ENCODE measurements at places on chromosomes 6 and 20.

- no peak for DNase-seq
These were observed 29.8 kb downstream of the USP45 start for GRCh38 chr6:99485395-99485773.

DNA sequence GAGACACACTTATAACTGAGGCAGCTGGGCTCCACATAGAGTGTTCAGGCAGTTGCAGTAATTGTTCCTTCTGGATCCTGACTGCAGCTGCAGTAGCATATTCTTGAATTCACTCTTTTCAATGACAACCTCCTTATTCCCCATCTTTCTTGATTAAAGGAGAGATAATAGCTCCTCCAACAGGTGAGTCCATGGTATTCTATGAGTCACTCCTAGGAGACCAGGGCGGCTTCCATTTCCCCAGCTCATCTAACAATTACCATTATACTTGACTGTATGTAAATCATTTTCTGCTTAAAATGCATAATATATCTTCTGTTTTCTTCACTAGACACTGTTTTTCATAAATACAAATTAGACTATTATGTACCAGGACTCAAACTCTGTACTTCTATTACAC, 62.4 kb downstream of the TENT5A start:
- no peak for DNase-seq

DNA sequence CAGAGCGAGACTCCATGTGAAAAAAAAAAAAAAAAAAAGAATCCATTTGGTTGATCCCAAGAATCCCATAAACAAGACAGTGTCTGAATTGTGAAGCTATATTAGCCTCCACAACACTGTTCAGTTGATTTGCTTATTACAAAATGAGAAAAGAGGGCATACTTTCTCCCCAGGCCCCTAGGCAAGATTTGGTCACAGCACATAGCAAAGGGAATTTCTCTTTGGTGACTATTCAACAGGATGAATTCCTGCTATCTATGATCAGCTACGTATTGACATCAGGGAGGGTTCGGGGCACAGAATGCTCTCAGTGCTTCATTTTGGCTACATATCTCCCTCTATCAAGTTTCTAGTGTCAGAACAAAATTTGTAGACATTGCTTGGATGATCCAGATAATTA, 20.2 kb upstream of the SLC22A3 start:
- DNase-seq, result no peak

DNA sequence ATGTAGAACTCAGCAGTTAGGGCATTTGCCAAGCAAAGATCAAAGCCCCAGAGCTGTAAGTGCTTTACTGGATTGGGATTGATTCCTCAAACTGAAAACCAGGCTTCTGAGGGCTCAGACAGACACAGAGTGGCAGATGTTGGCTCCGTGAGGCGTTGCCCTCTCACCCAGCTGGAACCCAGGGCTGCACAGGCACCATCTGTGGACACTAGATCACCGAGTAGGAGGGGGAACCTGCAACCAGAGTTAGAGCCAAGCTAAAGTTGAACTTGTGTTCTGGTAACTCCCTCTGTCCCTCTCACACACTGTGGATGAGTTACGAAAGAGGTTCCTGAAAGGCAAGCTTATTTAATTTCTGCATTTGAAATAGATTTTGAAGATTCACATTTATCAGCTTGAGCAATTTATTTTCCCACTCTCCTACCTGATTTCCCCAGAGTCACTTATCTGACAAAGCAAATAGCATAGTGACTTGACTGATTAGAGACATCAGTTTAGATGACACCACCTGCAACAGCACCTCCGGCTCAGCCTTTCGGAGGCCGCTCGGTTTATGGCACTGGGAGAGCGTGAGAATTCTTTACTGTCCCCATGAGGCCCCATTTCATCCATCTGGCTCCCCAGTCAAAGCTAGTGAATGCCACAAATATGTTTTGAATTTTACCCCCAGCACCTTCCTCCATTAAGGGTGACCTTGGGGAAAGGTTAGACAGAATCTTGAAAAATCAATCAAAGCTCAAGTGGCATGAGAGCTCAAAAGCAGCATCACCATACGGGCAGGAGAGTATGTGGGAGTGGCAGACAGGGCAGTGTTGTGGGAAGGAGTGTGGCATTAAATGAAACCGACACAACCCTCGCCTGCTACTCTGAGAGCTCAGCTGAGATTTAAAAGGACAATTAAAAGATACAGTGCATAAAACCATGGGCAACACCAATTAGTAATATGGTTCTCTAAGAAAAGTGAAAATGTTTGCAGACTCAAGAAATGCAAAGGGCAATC, 48.5 kb downstream of the RPF2 start:
- DNase-seq, result peak; percentile 23

DNA sequence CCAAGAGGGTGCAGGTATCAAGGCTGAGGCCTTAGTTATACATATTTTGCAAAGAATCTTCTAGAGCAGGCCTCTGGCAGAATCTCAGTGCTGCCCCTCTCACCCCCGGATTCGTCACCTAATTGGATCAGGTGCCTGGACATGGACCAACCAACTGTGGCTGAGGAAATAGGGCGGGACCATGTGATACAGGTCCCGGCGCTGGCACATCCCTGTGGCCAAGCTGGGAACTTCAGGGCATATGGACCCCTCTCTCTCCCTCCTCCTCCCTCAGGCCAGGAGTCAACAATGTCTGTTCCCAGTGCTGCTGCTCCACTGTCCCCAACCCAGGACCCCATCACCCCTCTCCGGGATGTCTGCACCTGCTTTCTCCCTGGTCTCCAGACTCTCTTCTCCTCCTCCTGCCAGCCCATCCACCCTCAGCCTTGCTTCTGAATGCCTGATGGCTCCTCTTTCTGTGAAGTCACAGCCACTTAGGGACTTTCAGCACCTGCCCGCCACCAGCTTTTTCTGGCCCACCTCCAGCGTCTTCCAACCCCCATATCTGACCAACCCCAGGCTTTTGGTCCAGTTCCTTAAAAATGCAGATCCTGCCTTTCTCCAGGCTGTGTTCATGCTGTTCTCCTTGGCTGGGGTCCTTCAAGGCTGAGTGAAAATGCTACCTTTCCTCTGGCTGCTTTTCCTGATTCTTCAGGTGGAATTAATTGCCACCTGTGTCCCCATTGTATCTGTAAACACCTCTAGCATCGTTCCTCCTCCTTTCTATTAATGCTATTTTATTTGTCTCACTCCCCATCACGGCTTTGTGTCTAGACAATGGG, 19.0 kb upstream of the MLN start:
- DNase-seq, result peak; percentile 19

GRCh38 chr6:32108094-32108627, 977 bp downstream of the TNXB start:
- DNase-seq, result no peak

DNA sequence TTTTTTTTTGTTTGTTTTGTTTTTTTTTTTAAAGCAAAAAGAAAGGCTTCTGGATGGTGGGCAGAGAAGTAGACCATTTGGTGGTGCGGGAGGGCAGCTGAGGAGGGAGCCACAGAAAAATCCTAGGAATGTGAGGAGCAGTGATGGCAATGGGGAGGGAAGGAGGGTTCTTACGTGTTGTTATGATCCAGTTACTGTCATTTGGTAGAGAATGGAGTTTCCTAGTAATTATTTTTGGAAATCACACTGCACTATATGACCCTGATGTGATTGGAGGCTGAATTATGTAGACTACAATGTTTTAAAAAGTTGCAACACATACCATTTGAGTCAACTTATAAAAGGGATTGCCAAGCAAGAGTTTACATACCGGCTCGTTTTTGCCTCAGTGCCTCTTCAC, 22.1 kb downstream of the ADGRF5 start:
- DNase-seq, result no peak

- DNase-seq, result no peak
These were observed 657.6 kb downstream of the PRKN start for GRCh38 chr6:162069995-162070394.

DNA sequence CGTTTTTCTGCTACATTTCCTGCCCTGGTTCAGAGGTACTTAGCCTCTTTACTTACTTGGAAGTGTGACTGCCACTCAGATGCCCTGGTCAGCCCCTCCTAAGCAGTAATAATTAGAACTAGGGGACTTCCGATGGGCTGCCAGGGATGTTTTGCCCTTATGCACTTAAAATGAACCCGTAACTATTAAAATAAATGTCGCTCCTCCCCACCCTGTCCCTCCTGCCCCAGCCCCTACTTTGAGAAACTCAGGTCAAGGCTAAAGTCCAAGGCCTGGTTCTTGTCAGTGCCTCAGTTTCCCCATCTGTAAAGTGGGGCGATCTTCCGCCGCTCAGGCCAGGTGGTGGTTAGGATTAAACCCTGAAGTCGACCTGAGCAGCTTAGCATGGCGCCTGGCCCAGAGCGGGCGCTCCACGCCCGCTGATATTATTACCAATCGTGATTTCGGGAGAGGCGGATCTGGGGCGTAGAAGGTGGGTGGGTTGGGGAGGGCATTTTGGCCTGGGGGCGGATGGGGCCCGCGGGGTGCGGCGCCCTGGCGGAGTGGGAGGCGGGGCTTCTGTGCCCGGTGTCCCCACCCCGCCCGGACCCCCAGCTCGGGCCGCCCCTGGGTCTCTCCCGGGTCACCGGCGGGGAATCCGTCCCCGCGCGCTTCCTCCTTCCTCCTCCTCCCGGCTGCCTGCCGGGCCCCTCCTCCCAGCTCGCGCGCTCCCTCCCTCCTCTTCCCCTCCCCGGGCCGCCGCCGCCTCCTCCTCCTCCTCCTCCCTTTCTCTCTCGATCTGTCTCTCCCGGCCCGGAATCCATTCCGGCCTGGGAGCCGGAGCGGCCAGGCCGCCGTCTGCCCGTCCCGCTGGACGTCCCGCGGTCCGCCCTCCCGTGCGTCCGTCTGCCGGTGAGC, at the start of gene SRC:
Gene SRC (plus strand): TSS at position 802 of the 897 bp plus-strand sequence. CDS start 38,014 bp downstream, outside the sequence.
- DNase-seq, result no peak

GRCh38 chr6:36863670-36864540, 10.7 kb downstream of the PPIL1 start:
- no peak for DNase-seq

GRCh38 chr20:31572042-31572700, 32.9 kb upstream of the ID1 start:
- no peak for DNase-seq

DNA sequence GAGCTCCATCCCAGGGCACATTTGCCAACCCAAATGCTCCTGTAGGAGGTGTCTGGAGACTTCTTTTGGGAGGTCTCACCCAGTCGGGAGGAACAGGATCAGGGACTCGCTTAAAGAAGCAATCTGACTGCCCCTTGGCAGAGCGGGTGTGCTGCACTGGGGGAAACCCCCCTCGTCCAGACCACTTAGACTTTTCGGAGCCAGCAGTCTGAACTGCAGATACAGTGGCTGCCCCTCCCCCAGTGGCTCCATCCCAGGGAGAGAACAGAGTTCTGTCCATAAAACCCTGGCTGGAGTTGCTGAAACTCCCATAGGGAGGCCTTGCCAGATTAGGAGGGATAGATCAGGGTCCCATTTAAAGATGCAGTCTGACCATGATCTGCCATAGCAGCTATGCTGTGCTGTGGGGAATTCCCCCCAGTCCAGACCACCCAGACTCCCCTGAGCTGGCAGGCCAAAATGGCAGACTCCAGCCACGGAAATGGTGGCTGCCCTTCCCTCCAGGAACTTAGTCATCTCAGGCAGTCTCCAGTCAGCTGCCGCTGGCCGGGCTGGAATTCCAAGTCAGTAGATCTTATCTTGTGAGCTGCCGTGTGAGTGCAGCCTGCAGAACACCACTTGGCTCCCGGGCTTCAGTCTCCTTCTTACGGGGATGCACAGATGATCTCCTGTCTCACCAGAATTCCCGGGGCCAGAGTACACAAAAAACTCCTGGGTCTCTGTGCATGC, 278.1 kb upstream of the SASH1 start:
- DNase-seq, result no peak

DNA sequence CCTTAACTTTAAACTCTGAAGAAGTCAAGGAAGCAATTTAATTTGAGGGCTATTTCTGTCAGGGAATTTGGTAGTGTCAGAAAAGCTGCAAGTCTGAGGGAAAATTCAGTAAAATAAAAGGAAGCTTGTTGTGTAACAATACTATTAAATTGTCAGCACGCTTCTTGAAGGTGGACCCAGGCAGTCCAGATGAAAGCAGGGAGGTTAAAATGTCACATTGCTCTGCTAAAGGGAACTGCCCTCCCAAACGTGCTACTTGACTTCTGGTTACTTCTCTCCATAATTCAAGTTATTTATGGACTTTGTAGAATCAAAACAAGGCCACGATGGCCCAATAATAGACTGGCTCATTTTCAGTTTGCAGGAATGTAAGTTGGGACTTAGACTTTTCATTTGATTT, 28.2 kb upstream of the ARMC2 start:
- DNase-seq, result no peak

GRCh38 chr6:3737149-3737830, 14.2 kb downstream of the PXDC1 start:
- no peak for DNase-seq

- no peak for DNase-seq
These were observed 34.0 kb upstream of the FAM83C start for GRCh38 chr20:35326021-35326739.

DNA sequence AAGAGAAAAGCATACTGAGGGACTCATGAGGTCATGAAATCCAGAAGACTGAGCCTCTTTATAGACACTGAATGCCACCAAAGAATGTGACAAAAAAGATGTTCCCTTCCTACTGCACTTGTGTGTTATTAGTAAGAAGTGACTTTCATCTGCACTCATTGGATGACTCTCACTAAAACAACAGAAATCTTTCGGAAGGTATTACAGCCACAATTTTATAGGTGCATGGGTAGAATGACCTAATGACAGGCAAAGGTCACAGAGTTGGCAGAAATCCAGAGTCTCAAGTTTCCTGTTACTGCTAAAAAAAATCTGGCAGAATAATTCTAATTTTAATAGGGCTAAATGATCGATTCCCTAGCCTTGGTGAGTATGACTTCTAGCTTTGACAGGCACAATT, 13.3 kb downstream of the PKHD1 start:
- no peak for DNase-seq

DNA sequence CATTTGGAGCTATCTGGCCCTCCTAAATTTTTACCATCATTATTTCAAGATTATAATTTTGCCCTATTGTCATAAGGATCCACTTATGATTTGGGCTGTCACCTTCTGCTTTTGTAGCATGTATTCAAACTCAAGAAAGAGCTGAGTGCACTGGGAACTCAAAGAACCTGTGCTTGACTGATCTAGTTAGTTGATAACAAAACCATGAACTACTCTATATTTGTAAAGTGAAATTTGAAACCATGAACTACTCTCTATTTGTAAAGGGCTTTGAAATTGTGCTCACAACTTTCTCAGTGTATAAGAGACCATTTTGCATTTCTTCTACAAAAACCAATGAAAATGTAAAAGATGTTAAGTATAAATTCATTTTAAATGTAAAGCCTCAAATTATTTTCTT, 77.5 kb upstream of the POPDC3 start:
- no peak for DNase-seq
